ENCODE measurements at places on chromosomes 2 and 18.
A peak's percentile ranks its signal among the peaks of the same experiment; 100 is the strongest.

DNA sequence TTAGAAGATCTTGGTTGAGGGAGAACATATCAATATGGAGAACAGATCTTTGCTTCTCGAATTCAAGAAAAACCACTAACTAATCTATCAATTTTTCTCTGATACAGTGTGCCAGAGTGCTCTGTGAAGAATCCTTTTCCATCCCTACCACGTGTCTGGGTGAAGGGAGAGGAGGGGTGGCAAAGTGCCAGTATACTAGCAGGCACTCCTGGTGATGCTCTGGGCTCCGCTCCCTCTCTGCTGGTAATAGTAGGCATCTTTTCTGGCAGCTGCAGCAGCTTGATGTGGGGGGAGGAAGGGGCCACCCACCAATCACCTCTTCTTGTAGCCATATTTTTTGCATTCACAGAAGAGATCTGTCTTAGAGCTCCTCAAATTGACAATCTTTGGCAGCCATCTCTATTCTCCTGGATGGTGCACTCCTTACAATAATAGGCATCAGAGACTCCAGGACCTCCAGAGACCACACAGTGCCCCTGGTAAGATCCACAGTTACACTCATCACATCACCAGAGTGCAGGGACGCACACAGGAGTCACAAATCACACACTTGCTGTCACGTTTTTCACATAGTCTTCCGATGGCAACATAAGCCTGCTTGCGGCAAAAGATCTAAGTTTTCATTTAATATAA is 15.7 kb downstream of the STK39 start:
- DNase-seq = no peak

GRCh38 chr18:59769129-59769865 is 72.1 kb upstream of the CCBE1 start:
- DNase-seq = no peak

- DNase-seq = no peak
Measured at GRCh38 chr2:66962716-66963115, 434.4 kb upstream of the ETAA1 start.

- DNase-seq = no peak
Measured at GRCh38 chr2:42169874-42170521, 845 bp downstream of the EML4 start.

- DNase-seq = peak; percentile 95
Measured at GRCh38 chr2:112110966-112111365, 27.2 kb upstream of the FBLN7 start.

DNA sequence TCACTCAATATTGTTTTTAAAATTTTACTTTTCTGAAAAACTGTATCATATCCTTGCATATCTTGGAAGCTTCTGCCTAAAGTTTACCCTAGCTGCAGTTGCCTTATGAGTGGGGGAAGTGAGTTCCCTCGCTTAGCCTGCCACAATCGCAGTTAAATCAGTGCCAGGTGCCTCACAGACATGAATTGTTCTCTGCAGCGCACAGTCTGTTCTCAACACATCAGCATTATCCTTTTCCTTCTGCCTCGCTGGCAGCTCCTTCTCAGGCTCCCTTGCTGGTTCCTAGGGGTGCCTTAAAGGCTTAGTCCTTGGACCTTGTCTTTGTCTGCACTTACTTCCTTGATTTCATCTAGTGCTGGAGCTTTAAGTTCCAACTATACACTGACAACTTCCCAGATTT is 132.8 kb downstream of the TTC27 start:
- no peak for DNase-seq

DNA sequence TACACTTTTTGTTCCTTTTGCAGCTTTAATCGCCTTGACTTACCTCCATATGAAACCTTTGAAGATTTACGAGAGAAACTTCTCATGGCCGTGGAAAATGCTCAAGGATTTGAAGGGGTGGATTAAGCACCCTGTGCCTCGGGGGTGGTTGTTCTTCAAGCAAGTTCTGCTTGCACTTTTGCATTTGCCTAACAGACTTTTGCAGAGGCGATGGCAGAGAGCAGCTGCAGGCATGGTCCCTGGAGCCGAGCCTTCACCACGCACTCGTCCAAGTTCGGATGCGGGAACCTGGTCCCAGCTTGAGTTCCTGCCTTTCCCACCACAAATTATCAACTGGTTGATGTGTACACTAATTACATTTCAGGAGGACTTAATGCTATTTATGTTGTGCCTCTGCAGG is 232.7 kb downstream of the ALPK2 start:
- DNase-seq = no peak

DNA sequence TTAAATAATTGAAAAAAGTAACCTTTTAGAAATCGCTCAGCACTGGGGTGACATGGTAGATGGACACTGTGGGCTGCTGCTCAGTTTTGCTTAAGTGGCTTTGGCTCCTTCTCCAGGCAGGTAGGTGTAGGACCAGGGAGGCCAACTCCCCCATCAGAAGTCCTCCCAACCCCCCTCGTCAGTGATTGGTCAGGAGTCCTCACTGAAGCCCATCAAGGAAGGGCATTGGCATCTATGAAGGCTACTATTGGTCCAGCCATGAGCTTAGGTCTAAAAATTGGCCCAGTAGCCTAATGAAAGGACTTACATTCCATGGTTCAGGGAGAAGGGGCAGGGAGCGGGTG is 34.7 kb downstream of the ST3GAL5 start:
- DNase-seq = no peak

All from SK-N-MC (cell line).